RPMI7951 (cell line): ENCODE measurements at places on chromosomes 16 and 17. TPM values are rescaled to one million over a fixed set of nuclear protein-coding genes. Genes with fewer than 3 reads are reported as not detected.

KRTAP1-5 gene
- not detected in 2 replicates for total RNA-seq

GRCh38 chr16:7405166-7405565 lies 72.5 kb downstream of the RBFOX1 start:
- DNase-seq: peak; percentile 47

ABCA8 gene
- not detected in 2 replicates for total RNA-seq

NUDT16L1 gene
- total RNA-seq: 28.7 and 45.3 TPM in 2 replicates

GRCh38 chr16:57642160-57643135 lies 14.0 kb downstream of the ADGRG1 start:
- DNase-seq: no peak

DNA sequence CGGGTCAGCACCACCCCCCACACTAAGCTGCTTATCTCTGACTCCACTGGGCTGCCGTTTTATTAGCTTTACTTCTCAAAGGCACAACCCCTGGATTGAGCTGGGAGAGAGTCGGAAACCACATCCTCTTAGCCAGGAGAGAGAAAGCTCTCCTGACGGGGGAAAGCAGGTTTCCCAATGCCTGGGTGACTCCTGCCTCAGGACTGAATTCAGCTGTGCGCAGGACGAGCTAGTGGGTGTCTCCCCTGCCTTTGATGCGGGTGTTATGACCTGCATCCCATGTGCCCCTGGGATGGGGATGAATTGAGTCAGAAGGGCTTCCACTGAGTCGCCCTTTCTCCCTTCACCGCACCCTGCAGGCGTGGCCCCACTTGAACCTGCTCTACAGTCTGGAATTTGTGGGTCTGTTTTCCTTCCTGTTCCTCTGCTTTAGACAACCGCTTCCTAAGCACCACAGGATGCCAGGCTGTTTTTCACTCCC lies 819.2 kb upstream of the EEF2KMT start:
- DNase-seq: no peak

GRCh38 chr17:44749980-44750318 lies 8.8 kb upstream of the ADAM11 start:
- DNase-seq: no peak
